ENCODE measurements at places on chromosomes 2 and 18.

- peak; percentile 10 for DNase-seq
Observed at GRCh38 chr2:109736177-109736827, 57.8 kb upstream of the RGPD5 start.

GRCh38 chr2:98909317-98910211 lies 26.5 kb downstream of the CRACDL start:
- no peak for DNase-seq

DNA sequence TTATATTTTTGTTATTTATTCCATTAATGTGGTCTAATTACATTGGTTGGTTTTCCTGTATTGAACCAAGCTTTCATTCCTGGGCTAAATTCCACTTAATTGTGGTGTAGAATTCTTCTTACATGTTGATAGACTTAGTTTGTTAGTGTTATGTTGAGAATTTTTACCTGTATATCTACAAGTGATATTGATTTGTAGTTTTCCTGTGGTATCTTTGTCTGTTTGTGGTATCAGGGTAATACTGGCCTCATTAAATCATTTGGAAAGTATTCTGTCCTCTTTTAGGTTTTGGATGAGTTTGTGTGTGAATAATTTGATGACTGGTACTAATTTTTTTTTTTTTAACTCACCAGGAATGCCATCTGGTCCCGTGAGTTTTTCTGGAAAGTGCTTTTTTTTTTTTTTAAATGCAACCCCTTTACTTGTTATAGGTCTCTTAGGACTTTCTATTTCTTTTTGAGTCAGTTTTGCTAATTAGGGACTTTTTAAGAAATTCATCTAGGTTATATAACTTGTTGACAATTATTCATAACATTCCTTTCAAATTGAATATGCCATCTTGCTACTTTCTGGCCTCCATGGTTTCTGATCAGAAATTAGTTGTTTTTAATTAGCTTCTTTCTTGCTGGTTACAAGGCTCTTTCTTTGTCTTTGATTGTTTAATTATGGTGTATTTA lies 232.8 kb downstream of the CCDC85A start:
- DNase-seq = no peak

- no peak for DNase-seq
Observed at GRCh38 chr2:65264821-65265670, 37.4 kb downstream of the ACTR2 start.
